ENCODE measurements at places on chromosomes 3 and 15. TPM values are rescaled to one million over a fixed set of nuclear protein-coding genes. Genes with fewer than 3 reads are reported as not detected.

DNA sequence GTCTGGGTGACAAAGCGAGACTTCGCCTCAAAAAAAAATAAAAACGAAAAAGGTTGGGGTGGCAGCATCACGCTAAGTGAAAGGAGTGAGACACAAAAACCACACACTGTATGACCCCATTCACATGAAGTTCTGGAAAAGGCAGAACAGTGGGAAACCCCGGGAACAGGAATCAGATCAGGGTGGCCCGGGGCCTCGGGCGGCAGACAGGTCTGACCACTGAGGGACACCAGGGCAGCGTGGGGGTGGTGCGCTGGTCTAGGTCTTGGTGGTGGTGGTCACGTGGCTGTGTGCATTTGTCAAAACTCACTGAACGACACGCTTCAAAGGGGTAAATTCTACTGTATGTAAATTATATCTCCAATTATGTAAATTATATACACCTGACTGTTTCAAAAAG lies 79.7 kb upstream of the PRR20G start:
- no peak for DNase-seq

DNA sequence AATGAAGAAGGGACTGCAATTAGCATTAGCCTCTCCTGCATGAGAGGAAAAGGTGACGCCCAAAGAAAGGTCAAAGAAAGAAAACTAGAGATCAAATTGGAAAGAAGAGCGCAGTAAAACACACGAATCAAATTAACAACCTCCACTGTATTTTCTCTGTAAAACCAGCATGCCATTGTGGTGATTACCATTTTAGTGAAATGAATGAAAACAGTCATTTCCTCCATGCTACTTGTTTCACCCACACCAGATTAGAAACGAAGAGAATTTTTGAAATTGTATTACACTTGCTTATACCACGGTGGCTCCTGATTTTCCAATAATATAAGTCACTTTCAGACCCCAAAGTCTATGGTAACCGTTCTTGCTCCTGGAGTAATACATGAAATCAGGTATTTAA lies 71.6 kb downstream of the SUMF1 start:
- no peak for DNase-seq

- DNase-seq = peak; percentile 70
Observed at GRCh38 chr15:85702321-85703101, 92.2 kb downstream of the KLHL25 start.

DNA sequence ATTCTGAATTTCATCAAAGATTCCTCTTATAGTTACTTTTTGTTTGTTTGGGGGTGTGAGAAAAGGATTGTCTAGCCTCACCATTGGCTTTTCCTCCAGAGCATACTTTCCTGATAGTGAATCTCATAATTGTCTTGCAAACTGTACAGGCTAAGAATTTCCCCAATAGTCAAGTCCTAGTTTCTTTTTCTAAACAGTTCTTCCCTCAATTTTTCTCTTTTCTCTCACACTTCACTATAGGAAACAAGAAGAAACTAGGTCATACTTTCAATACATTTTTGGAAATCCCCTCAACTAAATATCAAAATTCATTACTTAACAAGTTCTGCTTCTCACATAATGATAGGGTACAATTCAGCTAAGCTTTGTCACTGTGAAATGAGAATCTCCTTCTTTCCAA lies 241.9 kb downstream of the IL20RB start:
- DNase-seq = no peak

GRCh38 chr15:47366884-47367283 lies 350.4 kb upstream of the SEMA6D start:
- DNase-seq = no peak

DNA sequence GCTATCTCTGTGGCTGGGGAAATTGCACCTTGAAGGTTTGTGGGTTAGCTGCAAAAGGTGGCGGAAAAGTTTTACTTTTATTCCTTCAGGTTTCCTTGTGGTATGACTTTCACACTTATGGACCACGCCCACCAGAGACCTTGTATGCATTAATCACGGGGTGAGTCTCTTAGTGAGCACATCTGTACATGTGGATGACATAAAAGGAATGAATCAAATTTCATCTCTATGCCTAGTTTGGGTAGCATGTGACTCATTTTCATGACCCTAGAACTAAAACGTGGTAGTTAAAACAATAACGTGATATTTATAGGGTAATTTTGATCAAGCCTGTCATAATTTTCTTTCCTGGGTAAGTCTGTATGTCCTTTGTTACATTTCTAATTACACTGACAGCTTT lies 141.7 kb downstream of the PDCD6IP start:
- no peak for DNase-seq

DNA sequence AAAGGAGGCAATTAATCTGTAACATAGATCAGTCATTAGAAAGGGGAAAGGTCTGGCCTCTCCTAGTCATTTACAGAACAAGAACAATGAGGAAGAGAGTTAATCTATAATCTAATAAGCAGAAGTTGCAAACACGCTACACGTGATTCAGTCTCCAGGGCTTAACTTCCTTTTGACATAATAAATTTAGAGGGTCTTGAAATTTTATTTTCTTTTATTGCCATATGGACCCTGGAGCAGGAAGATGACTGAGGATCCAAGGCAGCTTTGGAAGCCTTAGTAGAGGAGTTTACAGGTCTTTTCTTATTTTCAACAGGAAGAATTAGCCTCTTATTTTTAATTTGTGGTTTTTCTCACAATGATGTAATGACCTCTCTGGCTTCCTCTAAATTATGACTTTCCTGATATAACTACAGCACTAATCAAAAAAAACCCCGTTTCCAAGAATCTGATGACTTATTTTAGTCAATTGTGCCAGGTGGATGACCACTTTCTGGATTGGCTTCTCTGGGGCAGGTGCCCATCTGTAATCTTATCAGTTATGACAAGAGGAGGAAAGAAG lies 32.2 kb downstream of the ADGRG7 start:
- no peak for DNase-seq

DNA sequence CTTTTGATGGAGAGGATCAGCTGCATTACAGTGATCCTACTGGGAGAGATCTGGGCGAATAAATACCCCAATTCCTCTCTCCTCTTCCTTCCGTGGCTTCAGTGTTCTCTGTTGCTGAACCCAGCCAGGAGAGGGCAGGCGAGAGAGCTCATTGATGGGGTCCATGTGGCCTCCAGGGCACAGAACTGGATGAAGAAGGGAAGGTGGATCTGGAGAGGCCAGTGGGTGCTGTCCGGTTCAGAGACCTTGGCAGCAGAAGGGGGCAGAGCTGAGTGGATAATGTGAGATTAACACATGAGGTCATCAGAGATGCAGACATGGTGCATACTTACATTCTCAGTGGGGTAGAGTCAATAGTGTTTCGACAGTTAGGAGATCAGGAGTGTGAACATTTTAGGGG lies 193.6 kb downstream of the CLSTN2 start:
- no peak for DNase-seq

GRCh38 chr3:127817406-127817841 lies 4.9 kb downstream of the MGLL start:
- DNase-seq = no peak

DNA sequence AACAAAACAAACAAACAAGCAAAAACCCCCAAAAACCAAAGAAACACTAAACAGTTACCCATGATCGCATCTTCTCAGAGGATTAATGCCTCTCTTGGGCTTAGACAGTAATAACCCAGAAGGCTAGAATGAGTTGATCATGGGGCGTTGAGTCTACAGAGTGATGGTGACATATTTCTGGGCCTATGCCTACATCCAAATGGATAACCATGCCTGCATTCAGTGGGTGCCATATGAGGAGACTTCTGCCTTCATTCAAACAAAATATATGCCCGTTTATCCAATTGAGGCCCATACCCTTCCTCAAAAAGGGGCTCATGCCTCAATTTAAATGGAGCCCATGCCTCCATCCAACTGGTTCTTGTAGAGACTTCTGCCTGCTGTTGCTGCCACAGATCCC lies 284.0 kb downstream of the EPHB1 start:
- DNase-seq = no peak

DNA sequence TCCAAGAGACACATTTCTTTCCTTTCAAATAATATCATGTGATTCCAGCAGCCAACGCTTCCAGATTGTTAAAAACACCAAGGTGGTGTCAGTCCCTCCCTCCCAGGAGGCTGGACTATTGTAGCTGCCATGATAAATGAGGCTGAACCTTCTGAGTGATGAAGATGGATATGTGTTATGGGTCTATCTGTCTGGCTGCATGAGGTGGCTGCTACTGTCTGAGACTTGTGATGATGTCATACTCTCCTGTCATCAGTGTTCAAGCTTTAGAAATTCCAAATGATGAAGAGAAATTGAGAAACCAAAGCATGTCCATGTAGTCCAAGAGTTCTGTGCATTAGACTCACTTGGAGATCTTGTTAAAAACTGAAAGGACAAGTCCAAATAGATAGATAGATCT lies 683.0 kb downstream of the NTRK3 start:
- no peak for DNase-seq

Gene ROPN1
- total RNA-seq = 0.69 TPM

Gene NDUFB5
- 142 TPM for total RNA-seq

Data from skin of body (tissue), 3 donors.